Umbilical cord (tissue), 2 donors: ENCODE measurements at places on chromosomes 3 and 15.

- no peak for DNase-seq
Observed at GRCh38 chr3:127289706-127290575, 2.1 kb upstream of the PRR20G start.

- no peak for DNase-seq
Observed at GRCh38 chr3:105513042-105513441, 146.3 kb downstream of the ALCAM start.

GRCh38 chr3:159852821-159853505 lies 135.7 kb upstream of the IL12A start:
- peak; percentile 70 for DNase-seq

- peak; percentile 71 for DNase-seq
Observed at GRCh38 chr3:126180477-126181397, at the start of gene ALDH1L1. Gene ALDH1L1, minus strand, starts transcription at chr3:126180586. Its CDS starts 19,607 bp downstream, at chr3:126160979.

- DNase-seq, result no peak
Observed at GRCh38 chr3:70561796-70562195, 249.4 kb upstream of the MDFIC2 start.

DNA sequence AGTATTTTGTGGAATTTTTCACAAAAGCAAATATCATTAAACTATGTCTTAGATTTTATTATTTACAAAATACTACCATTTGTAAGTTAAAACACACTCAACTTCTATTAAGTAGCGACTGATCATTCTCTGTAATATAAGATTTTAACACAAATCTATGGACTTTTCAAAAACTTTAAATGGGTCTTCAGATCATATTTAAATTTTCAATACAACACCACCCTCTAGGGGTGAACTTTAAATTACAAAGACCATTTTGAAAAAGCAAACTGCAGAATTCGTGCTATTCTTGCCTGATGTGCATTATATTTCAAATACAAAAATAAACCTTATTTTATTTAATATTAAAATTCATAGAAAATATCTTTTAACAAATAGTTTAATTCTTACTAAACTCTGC lies 8.2 kb upstream of the VGLL4 start:
- peak; percentile 66 for DNase-seq

DNA sequence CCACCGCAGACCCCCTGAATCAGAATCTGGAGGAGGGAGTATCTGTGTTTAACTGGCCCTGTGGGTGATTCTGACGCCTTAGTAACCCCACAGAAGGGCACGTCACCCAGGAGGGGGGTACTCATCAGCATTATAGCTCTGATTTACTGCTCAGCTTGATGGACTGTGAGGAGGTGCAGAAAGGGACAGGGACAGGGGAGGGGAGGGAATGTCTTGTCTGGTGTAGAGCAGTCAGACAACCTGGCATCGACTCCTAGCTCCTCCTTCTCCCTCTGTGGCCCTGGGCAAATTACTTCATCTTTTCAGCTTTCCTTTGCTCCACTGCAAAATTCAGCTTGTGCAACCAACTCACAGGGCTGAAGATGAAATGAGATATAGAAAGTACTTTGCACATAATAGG lies 42.3 kb upstream of the GLCE start:
- no peak for DNase-seq

- DNase-seq, result no peak
Observed at GRCh38 chr3:37944391-37944842, 46.2 kb upstream of the VILL start.
